Fibroblast of mammary gland (primary cell): ENCODE measurements at places on chromosomes 16 and 17.

DNA sequence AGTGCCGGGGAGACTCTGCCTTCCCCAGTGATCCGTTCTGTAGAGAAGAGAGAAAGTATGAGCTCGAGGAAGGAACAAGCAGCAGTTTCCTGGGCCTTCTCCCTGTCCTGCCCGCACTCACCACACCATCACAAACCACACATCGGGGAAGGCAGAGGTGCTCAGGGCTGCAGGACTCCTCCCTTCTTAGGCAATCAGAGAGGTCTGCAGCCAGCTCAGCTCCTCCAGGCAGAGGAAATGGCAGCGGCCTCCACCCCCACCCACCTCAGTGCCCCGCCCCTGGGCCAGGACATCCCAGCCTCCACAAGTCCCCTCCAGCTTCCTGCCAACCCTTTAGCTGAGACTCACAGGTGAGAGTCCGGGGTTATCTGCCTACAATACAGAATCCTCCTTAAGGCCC, 2.0 kb downstream of the ZNF319 start:
- peak; percentile 53 for DNase-seq

- DNase-seq, result peak; percentile 78
Observed at GRCh38 chr17:80751070-80751945, 206.7 kb downstream of the RPTOR start.

DNA sequence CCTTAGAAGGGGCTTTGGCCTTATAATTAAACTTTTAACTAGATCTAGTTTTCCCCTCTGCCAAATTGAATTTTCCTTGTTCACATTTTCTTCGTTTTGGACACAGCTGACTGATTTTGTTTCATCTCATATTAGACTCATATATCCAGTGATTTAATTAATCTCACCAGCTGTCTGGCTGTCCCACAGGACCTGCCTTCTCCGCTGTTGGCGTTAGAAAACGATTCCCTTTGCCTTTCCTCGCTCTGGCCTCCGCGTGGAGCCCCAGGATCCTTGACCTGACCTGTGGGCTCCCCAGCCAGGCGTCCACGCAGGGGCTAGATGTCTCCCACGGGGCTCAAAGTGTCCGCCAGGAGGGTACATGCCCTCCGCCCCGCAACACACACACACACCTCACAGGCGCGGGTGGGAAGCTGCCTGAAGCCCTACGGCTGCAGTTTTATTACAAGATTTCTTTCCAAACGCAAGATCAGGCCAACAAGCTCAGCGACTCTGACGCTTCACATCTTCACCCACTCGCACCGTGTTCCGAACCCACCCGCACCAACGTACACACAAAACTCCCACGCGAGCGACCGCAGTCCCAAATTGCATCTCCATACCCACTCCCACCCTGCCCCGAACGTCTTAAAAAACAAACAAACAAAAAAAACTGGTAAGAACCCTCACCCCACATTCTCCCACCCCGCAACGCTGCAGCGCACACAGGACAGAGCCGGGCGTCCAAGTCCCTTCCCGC, 1.1 kb downstream of the RPRML start:
- DNase-seq, result no peak

DNA sequence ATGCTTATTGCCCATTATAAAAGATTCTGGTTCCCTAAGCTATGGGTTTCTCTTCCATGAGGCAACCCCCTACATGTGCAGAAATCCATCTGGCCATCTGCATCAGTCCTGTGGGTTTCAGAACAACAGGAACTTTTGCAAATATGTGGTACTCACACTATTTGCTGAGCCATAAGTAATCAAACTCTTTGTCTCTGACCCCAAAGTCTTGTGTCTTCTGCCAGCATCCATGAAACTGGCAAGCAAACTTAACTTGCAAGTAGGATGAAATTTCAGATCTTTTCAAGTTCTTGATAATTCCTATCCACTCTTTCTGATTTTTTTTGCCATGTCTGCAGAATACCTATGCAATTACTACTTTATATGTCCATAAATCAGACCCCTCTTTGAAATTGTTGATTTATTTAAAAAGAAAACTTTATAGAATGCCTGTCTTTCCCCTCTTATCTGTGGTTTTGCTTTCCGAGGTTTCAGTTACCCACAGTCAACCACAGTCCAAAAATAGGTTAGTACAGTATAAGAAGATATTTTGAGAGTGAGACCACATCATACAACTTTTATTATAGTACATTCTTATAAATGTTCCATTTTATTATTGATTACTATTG, 158.4 kb upstream of the IRX3 start:
- DNase-seq, result no peak

GRCh38 chr16:53435066-53435688, 906 bp downstream of the RBL2 start:
- DNase-seq, result peak; percentile 90
